CD4-positive, alpha-beta T cell (primary cell): ENCODE measurements at places on chromosomes 12 and 14.

DNA sequence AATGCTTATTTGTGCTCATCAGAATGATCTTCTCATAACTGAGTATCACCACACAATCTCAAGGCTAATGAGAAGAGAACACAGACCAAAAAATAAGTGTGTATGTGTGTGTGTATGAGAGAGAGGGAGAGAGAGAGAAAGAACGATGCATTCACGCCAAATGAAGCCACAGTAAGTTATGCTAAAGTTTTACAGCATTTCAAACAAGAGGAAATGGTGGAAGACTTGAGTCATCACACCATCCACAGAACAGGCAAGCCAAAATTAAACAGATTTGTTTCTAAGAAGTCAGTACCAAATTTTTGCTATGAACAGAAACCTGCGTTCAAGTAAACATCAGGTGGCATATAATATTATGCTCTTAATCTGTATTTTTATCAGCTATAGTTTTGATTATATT, 141.2 kb downstream of the MED13L start:
- no peak for DNase-seq

- no peak for DNase-seq
Observed at GRCh38 chr12:109134186-109134917, 18.0 kb downstream of the ACACB start.

DNA sequence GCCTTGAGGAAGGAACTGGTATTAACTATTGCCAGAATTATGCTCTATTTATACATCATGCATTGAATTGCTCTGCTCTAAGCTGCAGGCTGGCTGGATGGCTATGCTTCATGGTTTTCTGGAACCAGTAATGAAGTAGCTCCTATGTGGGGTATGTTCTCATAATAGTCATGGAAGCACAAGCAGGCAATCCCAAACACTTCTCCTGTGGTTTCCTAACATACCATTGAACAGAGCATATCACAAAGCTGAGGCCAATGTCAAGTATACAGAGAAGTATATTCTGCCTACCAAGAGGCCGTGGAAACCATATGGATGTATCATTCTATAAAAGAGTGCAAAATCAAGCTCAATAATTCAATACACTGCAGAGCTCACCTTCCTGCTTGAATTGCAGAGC, 1752.4 kb upstream of the FLRT2 start:
- DNase-seq, result no peak

DNA sequence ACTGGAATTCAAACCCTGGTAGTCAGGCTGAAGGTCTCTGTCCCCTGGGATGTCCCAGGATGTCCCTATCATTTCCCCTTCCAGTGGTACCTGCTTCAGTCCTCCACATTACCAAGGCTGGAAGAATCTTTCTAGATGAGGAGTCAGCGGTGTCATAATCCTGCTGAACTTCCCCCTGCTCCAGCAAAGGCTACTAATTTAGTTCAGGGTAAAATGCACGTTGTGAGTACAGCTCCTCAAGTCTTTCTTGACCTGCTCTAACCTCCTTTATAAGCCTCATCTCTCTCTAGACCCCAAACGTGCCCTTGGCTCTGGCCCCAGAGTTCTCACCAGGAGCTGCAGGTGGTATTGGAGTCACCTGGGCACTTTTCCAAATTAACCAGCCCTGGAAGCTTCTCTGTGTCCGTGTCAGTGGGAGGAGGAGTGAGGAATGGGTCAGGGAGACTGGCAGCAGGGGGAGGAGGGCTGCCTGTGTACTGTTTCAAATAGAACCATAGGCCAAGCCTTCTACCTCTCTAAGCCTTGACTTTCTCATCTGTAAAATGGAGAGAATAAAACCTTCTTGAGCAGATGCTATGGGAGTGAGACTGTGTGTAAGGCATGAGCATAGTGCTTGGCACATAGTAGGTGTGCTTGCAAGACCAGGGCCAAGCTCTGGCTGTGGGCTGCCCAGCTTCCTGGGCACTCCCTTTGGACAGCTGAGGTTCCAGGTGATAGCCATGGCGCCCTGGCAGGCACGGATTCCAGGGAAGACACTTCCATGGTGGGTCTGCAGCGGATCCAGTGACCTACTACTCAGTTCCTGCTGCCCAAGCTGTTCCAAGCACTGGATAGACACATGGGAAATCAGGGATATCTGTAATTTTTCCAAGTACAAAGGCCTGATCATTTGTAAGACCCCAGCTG, 24.5 kb downstream of the ASB2 start:
- DNase-seq, result no peak

- DNase-seq, result no peak
Observed at GRCh38 chr14:21680072-21680471, 6.5 kb upstream of the OR4E1 start.

DNA sequence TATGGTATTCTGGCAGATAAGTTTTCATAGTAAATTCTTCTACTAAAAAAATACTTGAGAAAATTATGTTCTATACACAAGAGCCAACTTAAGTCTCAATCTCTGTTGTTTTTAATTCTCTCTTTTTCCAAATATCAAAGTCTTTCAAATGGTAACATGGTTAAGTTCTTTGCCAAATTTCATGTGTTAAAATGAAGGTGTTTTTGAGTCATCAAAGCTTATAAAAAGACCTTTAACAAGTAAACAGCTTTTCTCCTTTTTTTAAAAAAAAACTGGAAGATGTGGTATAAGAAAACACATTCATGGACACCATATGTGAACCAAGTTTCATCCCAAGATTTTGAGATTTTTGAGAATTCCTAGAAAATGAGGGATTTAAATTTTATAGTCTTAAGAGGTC, 111.3 kb downstream of the FOXG1 start:
- no peak for DNase-seq

DNA sequence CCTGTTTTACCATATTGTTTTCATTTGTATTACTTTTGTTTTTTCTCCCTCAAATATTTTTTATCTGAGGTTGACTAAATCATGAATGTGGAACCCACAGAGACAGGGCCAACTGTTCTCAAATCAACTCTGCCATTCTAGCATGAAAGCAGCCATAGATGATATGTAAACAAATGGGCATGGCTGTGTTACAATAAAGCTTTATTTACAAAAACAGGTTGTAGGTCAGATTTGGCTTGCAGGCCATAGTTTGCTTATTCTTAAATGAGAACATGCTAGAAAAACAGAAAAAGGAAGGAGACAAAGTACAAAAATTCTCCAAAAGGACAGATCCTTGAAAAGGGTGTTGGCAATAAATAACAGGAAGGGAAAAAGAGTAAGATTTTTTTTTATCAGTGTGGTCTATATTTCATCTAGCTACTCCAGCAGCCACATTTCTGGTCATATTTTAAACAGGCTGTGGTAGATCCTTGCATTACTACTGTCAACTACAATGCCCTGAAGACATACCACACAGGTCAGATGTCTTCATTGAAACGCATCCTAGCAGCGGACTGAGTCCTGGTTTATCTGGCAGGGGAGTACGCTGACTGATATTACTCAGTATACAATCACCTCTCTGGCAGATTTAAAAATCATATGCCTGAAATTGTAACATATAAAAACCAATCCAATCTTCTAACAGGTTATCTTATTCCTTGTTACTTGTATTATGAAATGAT, 42.9 kb downstream of the SPPL3 start:
- DNase-seq, result no peak

GRCh38 chr12:112473056-112473455, 54.3 kb downstream of the PTPN11 start:
- DNase-seq, result no peak

- no peak for DNase-seq
Observed at GRCh38 chr12:95621725-95622124, 70.4 kb upstream of the USP44 start.

DNA sequence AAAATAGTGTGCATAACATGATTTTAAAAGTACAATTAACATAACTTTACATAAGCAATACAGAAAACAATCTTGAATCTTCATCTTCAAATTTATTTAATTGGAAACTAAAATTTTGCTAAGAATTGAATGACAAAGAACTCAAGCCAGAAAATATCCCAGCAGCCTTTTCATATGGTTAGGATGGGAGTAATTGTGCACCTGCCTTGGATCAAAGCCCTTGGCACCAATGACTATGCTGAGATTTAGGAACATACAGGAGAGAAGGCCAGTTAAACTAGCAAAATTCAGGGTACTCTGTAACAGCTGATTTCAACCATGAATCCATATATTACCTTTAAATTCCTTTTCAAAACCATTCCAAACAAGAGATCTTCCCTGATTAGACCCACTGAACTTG, 5.8 kb downstream of the KERA start:
- no peak for DNase-seq

DNA sequence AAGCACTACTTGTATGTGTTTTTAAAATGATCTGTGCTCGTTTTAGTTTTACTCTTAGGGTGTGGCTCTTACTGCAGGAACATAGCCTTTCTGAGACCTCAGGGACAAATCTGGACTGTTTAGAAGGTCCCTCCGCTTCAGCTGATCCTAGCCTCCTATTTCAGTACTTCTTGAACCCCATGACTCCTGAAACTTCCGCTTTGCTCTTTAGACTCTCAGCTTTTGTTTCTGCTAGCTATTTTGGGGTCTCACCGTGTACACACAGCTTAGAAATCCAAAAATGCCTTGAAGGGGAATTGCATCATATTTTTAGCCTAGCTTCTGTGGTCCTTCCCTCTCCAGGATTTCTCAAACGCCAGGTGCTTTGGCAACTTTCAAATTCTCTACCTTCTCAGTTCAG, 8.3 kb downstream of the OR11G2 start:
- no peak for DNase-seq

DNA sequence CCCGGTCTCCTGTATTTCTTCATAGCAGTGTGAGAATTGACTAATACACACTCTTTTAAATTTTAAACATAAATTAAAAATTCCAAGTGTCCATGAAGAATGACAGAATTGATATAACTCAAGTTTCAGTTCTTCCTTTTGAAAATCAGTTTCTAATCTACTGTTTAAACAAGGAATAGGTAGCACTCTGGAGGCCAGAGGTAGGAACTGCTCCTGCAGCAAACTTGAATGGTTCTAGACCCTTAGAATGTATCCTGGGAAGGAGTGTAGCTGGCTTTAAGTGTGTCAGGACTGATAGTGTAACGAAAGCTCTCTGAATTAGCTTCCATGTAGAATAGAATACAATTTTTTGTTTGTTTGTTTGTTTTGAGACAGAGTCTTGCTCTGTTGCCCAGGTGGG, 76.8 kb downstream of the AKAP6 start:
- DNase-seq, result no peak

DNA sequence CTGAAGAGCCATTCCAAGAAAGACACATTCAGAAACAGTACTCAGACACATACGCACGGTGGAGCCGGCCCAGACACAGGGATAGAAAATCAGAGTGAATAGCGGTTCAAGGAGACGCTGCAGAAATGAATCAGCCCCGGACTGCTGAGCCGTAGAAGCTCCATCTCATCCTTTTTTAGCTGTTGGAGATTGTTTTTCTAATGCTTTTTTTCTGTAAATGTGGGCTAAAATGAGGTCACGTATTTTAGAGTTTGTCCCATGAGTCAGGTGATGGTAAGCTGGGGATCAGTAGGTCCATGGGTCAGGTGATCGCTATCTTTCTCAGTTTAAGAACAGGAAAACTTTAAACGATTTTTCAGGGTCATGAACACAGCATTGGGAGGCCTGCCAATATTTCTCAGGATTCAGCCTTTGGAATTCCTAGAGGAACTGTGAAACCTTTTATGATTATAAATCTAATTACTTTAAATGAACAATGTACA, 202.4 kb downstream of the ITPR2 start:
- no peak for DNase-seq

DNA sequence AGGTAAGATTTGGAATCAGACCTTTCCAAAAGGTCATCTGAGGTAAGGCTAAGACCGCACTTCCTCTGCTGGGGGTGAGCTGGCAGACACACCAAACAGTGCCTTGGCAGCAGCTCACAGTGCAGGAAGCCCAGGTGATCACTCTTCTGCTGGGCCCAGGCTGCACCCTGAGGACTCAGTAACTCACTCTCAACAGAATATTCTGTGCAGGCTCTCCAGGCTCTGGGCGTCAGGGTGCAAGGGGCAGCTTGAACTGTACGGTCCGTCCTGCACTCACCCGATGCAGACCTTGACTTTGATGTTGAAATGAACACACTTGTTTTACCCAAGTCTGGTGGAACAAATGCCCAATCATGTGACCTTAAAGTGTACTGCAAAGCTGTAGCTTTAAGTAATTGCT, 6.0 kb downstream of the ALKBH2 start:
- DNase-seq, result no peak

- DNase-seq, result no peak
Observed at GRCh38 chr14:95699412-95699811, 13.2 kb downstream of the TCL1B start.

DNA sequence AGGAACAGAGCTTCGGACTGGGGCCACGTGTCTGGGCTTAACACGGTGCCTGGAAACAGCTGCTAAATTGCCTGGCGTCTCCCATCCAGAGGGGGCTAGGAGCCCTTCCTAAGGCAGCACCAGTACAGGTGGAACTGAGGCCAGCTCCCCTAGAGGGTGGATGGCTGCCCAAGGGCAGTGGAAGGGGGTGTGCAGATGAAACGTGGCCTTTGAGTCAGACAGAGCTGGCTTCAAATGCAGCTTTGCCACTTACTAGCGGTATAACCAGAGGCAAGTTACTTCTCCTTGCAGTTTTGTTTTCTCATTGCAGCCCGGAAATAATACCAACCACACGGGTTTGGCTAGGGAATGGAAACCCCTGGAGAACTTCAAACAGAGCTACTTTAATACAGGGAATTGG, 59.3 kb upstream of the SLC24A4 start:
- DNase-seq, result no peak

DNA sequence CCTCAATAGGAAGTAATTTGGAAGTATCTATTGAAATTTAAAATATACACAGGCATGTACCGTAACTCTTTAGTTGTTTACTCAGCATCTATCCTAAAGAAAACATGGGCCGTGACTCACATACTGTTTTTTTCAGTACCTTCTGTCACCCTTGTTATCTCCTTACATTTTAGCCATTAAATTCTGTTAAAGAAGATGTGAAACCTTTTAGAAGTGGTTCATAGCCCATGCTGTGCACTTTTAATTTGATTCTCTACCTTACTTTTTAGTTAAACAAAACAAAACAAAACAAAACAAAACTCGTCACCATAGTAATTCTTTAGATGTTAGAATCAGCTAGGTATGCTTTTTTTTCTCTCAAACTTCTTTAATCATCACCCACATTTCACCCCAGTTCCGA, 494.4 kb upstream of the RGS6 start:
- DNase-seq, result no peak

GRCh38 chr12:66915306-66915904, 236.5 kb upstream of the GRIP1 start:
- no peak for DNase-seq

DNA sequence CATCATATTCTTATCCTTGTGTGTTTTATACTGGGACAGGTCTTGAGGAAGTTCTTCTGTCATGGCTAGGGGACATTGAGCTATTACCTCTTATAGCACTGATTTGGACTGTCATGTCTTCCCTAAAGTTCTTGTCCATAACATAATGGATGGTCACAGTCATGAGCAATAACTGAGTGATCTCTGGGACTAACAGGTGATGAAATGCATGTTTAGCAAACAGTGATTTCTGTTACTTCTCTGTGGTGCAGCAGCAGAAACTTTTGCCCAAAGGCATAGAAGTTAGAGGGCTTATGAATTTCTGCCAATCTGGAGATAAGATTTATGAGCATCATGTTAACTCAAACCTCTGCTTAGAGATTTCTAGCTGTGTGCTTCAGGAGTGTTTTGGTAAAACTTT, 5.9 kb downstream of the ADIPOR2 start:
- no peak for DNase-seq
